ENCODE measurements at places on chromosomes 5 and 9. TPM values are rescaled to one million over a fixed set of nuclear protein-coding genes. Genes with fewer than 3 reads are reported as not detected.
A peak's percentile ranks its signal among the peaks of the same experiment; 100 is the strongest.

DNA sequence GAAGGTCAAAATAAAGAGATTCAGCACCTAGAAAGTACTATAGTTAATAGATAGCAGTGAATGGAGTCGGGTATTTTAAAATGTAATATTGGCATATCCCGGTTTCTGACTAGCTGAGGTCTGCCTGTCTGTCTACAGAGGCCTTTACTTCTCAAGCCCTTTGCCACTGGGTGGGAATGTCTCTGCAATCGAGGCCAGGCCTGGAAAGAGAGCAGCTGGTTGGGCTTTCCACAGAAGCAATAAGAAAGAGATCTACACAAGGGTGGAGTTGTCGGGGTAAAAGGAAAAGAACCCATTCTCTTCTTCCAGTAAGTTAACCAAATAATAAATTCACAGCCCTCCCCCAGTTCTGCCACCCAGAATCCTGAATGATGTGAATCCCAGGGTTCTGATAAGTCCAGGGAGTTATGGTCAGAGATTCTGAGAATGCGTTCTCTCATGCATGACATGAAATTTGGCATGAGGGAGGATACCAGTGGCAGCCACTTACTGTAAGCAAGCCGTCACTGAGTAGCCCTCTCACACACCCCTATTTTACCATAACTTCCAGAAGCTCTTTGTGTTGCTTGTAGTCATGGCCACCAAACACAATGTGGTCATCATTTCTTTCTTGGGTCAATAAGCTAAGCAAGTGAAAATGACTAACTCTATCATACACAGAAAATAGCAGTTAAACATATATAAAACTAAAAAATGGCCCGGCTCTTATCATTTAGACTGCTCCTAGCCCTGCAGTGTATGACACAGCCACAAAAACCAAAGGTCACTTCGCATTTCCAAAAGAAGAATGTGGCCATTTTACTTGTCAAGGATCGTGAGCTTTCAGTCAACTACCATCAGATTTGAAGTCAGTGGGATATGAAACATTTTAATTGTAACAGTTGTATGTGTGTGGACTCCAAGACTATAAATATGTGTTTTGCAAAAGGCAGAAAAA is 185.0 kb downstream of the GLIS3 start:
- no peak for DNase-seq

- DNase-seq = no peak
Observed at GRCh38 chr9:135910216-135910615, 2.9 kb upstream of the CAMSAP1 start.

DNA sequence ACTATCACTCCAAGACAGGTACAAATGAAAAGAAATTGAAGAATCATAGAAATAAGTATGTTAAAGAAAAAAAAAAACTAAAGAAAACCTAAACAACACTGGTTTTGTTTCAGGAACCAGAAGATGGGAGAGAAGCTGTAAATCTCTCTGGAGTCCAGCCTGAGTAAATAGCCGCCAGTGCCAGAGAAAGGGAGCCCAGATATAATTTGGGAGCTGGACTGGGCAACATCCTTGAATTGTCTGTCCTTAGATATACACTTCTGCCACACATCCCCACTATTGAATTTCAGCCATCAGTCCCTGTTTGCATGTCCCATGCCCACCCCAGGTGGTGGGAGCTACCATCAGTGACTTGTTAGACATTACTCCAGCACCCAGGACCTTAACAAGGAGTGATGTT is 979.6 kb downstream of the DTWD2 start:
- no peak for DNase-seq

DNA sequence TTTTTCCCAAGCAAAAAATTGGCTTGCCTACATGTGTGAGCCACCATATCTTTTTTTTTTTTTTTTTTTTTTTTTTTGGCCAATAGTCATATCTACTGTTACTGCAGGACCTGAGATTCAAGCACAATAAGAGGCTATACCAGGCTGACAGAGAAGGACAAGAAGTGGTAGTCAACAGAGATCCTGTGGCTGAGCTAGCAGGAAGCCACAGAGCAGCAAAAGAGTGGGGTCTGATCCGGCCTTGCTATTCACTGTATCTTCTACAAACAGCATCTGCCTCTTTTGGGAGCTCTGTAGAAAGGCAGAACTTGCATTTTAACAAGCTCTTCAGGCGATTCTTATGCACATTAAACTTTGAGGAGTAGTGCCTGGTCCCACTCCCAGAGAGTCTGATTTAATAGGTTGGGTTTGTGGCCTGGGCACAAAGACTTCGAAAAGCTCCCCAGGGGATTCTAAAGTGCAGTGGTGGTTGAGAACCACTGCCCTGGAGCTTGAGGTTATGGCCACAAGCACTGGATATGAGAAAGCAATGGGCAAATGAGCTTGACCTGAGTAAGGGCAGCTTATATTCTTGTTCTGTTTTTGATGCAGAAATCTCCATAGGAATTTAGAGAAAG is 162.8 kb downstream of the PIK3R1 start:
- DNase-seq = no peak

The PCDHA9 gene
- 0.71 TPM for total RNA-seq

GRCh38 chr5:138659561-138659960 is 84.4 kb upstream of the HSPA9 start:
- DNase-seq = peak; percentile 17

The APBB3 gene
- total RNA-seq = 13.5 TPM

GRCh38 chr9:93391898-93392297 is 59.6 kb upstream of the FAM120A start:
- no peak for DNase-seq

DNA sequence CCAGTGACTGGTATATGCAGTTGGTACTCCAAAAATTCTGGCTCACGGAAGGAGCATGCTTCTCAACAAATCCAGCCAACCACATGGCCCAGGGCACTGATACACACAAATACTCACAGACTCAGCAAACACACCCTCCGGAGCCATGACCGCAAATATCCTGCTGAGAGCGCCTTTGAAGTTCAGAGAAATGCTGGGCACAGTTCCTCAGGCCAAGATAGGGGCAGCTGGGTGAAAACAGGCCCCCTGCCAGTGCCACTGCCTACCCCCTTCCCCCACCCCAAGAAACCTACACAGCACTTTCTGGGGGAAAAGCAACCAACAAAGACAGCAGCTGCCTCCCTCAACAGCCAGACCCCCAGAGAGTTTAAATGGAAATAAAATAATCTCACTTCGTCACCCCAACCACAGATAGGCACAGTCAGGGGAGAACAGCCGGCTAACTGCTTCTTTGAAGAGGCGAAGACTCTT is 120.0 kb downstream of the C5orf15 start:
- DNase-seq = no peak

The TNFSF8 gene
- total RNA-seq = 3.0 TPM

The KCNIP1 gene
- 1.1 TPM for total RNA-seq

GRCh38 chr9:89814340-89815040 is 209.7 kb downstream of the GADD45G start:
- no peak for DNase-seq

GRCh38 chr5:73901455-73901854 is 275.5 kb downstream of the ARHGEF28 start:
- no peak for DNase-seq

DNA sequence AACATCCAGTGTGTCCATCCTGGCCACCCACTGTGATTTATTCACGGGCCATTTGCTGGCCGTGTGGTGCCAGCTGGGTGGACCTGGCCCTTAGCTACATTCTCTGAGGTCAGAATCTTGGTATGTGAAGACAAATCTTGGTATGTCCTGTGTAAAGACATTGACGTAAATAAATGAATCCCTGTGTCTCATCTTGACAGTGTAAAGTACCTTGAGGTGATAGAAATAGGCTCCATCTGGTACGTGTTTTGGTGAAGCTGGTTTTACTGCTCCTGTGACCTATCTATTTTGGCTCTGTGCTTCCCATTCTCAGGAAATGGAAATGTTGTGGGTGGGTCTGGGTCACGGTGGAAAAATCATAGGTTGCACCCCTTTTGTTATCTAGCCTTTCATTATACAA is 245.4 kb upstream of the ANKH start:
- no peak for DNase-seq

The GPX3 gene
- total RNA-seq = 616 TPM

DNA sequence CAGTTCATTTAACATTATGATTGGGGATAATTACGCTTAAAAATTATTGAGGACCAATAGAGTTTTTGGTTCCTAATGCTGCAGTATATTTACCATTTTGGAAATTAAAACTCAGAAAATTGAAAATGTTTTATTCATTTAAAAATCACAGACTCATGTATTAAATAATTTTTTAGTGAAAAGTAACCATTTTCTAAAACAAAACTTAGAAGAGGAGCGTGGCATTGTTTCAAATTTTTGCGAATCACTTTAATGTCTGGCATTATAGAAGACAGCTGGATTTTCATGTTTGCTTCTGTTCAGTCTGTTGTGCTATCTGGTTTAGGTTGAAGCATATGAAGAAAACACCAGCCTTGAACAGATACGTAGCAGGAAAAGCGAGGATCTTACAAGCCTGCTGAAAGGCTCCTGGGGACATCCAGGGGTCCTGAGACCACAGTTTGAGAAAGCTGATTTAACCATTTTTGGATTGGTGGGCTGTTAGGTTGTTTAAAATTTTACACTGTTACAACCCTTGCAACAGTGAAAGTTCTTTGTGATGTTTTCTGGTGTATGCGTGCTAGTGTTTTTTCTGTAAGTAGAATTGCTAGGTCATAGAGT is 1.6 kb downstream of the ZFYVE16 start:
- no peak for DNase-seq

The N4BP3 gene
- 3.0 TPM for total RNA-seq

The PLEKHG4B gene
- total RNA-seq = 0.49 TPM

DNA sequence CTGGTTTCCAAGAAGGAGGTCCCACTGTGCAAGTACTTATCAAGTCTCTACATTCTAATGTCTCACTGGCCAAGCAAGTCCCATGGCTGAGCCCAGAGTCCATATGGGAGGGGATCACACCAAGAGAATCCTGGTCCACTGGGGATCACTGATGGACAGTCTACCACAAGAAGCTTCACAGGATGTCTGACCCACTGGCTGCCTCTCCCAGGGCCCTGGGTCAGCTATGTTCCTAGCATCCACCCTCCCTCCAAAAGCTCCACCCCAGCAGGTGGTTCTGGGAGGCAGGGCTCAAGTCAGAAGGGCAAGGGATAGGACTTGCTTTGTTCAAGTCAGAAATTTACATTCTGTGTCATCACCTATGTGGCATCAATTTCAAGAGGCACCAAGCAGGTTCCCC is 508.5 kb downstream of the BNC2 start:
- DNase-seq = no peak

GRCh38 chr5:33272288-33272687 is 168.5 kb upstream of the TARS1 start:
- DNase-seq = no peak

The ALDH1A1 gene
- total RNA-seq = 353 TPM

The HAPLN1 gene
- not detected for total RNA-seq

GRCh38 chr9:124215956-124216355 is 41.8 kb upstream of the NEK6 start:
- peak; percentile 41 for DNase-seq

DNA sequence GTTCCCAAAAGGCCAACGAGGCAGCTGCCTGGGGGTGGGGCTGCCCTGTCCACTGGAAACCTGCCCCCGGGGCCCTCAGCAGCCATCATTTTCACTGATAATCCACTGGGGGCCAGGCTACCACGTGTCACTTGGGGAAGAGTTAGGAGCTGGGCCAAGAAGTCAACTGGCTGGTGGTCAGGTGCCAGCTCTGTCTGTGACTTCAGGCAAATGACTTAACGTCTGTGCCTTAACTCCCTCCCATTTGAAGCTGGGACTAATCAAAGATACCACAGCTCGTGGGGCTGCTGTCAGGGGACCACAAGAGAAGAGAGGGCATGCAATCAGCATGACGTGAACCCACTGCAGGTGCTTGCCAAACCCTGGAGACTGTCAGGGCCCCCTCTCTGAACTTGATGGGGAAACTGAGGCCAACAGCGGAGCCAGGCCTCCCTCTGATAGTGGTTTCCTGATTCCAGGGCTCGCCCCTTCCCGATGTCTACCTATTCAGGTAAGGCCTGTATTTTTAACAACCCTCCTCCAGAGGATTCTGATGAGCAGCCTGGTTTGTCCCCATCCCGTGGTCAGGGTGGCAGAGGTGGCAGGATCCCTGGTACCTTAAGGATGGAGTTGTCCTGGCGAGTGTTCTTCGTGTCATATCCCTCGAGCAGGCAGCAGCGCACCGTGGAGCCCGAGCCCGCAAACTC is 12.3 kb upstream of the DPM2 start:
- no peak for DNase-seq

- DNase-seq = peak; percentile 97
Observed at GRCh38 chr9:89604729-89605464, at the start of gene GADD45G. Gene GADD45G (plus strand): TSS chr9:89605012. CDS start chr9:89605122, 110 bp downstream.

GRCh38 chr9:113564498-113565237 is 101.1 kb downstream of the RGS3 start:
- DNase-seq = peak; percentile 87

The SLC46A2 gene
- total RNA-seq = 0.36 TPM

The NKD2 gene
- total RNA-seq = 4.4 TPM

DNA sequence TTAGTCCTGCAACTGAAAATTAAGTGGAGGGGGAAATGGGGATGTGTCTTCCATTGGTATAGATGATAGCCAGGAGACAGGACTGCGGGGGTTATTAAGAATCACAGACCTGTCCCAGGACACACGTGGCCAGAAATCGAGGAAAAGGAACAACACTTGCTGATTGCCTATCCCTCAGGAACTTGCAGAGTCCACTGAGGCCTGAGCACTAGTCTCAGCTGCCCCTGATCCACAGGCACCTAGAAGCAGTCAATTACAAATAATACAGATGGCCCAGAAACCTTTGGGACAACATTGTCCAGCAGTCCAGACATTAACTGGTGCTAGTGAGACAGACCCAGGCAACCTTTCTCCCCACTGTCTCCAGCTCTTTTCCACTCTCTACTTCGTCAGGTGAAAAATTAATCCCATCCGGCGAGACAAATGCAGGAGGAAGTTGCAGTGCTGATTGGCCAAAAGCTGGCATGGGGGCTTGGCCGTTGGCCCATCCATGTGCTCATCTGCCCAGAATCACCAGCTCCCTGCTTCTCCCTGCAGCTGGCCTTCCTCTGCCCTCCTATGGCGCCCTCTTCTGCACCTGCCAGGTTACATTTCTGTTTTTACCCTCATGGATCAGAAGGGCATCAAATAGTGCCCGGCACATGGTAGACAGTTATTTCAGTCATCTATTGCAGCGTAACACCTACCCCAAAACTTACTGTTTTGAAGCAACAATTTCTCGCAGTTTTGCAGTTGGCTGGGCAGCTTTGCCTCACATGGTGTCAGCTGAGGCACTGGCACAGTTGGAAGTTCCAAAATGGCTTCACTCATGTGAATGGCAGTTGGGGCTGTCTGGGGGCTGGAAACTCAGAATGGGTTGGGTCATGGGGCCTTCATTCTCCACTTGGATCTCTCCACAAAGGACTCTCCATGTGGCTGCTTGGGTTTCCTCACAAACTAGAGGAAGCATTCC is 3.6 kb upstream of the B4GALT1 start:
- DNase-seq = peak; percentile 80
